ENCODE measurements at places on chromosomes 6 and 20.

- no peak for DNase-seq
Measured at GRCh38 chr6:155795173-155795796, 339.6 kb upstream of the NOX3 start.

DNA sequence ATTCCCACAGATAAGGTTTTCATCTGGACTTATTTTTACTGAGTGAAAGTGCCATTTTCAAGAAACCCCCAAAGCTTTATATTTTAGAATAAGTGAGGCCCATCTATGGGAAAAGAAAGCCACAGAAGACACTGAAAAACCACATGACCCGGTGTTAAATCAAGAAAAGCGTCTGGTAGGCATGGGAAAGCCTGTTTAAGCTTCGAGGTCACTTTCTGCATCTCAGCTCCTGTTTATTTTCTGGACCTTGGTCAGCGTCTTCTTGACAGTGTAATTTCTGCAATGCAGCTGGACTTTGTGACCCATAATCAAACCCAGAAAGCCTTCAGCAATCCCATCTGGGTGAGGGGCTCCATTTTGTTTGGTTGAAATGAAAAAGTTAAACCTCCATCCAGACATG, 59.6 kb upstream of the NEDD9 start:
- DNase-seq, result no peak

GRCh38 chr6:142800240-142800639, 144.7 kb downstream of the HIVEP2 start:
- DNase-seq, result no peak

GRCh38 chr6:162973151-162973872, 245.5 kb downstream of the PACRG start:
- DNase-seq, result no peak

DNA sequence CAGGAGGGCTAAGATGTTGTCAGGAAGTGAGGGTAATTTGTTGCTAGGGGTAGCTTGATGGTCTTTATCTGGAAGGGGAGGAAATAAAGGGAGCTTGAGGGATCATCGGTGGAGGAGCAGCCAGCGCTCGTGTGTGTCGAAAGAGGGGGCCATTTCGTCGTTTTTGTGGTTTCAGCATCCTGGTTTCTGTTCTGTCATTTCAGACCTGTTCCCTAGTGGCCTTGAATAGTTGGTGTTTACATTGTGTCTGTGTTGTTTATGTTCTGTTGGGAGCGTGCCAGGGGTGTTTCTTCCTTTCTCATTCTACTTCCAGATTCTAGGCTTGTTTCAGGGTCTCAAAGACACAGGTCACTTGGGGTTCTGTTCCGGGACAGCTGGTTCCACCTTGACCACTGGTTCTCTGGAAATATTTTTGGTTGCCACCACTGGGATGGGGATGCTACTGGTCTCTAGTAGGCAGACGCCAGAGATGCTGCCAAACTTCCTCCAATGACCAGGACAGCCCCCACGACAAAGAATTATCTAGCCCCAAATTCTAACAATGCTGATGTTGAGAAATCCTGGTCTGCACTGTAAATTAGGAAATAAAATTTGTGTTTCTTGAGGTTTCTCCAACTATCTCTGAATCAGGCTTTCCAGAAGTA, 113.9 kb upstream of the NAA20 start:
- no peak for DNase-seq

- DNase-seq, result no peak
Measured at GRCh38 chr6:105620878-105621277, 218.0 kb upstream of the PREP start.

DNA sequence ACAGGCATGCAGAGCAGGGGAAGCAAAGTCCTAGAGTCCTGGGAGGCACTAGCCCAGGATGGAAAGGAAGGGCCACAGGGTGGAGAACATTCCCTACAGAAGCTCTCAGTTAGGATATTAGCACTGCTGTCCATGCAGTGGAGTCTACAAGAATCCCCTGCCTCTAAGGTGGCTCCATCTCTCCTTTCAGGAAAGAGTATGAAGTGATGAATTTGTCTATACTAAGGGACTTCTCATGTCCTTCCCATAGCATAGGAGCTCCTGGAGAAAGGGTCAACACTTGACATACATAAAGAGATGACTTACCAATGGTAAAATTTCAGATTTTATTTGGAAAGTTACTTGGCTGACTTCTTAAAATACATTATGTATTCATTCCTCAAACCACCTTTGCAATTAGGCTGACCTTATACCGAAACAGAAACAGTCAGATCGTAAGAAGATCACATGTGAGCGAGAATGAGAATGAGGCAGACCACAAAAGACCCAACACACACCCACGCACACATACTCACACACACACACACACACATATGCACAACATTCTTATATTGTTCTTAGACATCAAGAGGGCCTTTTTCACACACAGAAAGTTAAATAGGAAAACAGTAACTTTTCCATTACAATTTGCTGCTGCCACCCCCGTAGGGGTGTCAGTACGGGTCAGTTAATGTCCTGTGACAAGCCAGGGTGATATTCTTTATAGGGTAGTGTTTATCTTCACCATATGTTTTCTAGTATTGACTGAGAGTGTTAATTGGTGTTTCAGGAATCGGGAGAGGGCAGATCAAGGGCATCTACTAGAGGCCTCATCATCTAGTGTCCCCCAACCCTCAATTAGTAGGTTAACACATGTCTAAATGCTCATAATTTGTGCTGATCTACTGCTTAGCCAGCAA, 159.4 kb downstream of the FAXC start:
- no peak for DNase-seq

DNA sequence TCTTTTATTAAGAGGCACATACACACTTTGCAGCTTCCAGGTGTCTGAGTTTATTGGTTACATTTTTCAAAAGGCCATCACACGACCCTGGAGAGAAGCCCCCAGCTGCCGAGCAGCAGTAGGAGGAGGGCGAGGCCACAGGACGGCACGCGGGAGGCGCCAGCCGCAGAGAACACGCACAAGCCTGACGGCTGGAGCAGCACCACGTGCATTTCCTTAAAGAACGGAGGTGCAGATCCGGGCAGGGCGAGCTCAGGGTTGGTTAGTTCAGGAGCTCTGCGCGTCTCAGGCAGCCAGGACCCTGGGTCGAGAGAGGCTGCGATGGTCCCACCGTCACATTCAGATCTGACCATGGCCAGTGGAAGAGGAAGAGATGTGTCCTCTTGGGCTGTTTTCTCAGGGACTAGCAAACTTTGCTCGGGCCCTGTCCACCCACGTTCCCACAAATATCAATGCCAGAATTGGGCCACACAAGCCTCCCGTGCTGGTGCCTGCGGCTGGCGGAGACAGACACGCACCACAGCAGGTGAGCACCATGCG, 121.4 kb upstream of the AFDN start:
- no peak for DNase-seq

DNA sequence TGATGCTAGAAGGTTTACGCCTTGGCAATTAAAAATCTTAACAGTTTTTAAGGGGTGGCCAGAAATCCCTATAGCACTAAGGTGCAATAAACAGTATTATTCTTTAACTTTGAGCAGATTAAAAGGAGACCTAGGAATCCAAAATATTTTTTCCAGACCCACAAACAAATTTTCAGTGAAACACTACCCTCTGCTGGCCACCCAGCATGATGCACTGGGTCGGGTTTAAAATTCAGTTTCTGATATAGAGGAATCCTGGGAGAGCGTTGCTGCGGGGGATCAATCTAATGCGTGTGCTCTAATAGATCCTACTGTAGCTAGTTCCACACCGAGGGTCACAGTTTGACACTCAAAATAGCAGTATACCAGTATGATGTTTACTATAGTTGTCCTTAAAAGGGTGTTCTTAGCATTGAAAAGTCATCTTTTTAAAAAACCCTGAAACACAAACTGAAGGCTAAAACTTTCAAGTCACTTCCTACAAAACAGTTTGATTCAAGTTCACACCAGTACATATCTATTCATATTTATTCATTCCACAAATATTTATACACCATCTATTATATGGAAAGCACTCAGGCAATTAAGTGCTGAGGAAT, 10.2 kb downstream of the UBE3D start:
- DNase-seq, result peak; percentile 34

GRCh38 chr20:35257175-35257909, 20.6 kb downstream of the MMP24OS start:
- DNase-seq, result no peak

DNA sequence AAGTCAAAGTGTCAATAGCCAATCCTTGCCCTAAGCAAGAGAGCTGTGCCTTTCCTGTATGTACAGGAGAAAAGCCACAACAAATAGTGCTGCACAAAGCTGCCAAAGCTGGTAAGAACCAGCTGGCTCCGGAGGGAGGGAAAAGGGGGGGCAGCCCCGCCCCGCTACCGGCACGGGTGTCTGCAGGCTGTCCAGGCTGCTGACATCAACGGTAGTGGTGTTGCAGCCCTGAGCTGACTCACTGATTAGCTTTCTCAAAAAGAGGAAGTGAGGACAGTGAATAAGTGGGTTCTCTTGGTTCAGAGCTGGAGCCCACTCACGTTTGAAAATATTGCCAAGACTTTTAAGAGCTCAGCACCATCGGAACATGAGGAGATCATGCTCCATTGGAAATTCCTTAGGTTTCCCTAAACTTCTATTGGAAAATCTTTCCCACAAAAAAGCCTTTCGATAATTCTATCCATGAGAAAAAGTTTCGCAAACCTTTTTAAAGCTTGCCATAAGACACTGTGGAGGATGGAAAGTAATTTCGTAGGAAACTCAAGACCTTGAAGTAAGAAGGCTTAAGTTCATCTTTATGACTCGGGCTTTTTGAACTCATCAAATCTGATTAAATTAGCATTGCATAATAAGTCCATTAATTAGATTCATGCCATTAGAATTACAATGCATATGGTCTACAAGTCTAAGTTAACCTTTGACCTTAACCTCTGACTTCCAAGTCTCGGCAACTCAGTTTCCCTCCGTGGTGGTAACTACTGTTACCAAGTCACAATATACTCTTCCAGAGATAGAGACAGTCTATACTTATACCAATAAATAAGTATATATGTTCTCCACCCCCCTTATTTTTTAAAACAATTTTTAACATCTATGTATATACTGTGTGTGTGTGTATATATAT, 67.0 kb downstream of the TNFRSF21 start:
- peak; percentile 37 for DNase-seq

DNA sequence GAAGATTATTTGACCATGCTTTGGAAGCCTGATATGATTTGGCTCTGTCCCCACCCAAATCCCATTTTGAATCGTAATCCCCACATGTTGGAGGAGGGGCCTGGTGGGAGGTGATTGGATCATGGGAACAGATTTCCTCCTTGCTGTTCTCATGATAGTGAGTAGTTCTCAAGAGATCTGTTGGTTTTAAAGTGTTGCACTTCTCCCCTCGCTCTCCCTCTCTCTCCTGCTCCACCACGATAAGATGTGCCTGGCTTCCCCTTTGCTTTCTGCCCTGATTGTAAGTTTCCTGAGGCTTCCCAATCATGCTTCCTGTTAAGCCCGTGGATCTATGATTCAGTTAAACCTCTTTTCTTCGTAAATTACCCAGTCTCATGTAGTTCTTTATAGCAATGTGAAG, 21.7 kb upstream of the FAM217A start:
- DNase-seq, result no peak

GRCh38 chr20:20546402-20546801, 166.0 kb downstream of the RALGAPA2 start:
- no peak for DNase-seq

- peak; percentile 80 for DNase-seq
Measured at GRCh38 chr6:163414117-163414945, at the start of gene QKI. QKI (plus strand) TSS chr6:163414718; CDS start chr6:163415194, 476 bp downstream.

- peak; percentile 38 for DNase-seq
Measured at GRCh38 chr6:34459899-34460593, 5.8 kb upstream of the PACSIN1 start.

DNA sequence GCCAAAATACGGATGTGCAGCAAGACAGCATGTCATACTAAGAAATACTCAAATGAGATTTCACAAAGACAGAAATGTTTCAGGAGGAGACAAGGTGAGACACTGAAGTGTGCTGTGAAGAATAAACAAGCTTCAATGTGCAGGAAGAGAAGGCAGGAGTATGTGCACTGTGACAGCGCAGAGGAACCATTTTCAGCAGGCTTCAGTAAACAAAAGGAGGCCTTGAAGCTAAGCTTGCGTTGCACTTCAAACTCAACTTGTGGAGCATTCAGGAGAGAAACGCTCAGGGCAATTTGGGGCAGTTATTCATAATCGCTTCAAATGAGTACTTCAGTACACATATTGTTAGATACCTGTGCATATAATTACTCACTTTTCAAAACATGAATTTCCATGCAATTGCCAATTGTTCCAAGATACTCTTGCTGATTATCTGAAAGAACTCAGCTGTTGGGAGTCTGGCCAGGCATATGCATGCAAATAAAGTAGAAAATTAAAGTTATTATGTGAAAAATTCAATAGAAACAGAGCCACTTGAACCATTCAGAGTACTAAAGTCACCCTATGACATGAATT, 234.2 kb upstream of the OPRM1 start:
- no peak for DNase-seq

GRCh38 chr20:8254911-8255582, 123.0 kb downstream of the PLCB1 start:
- no peak for DNase-seq

DNA sequence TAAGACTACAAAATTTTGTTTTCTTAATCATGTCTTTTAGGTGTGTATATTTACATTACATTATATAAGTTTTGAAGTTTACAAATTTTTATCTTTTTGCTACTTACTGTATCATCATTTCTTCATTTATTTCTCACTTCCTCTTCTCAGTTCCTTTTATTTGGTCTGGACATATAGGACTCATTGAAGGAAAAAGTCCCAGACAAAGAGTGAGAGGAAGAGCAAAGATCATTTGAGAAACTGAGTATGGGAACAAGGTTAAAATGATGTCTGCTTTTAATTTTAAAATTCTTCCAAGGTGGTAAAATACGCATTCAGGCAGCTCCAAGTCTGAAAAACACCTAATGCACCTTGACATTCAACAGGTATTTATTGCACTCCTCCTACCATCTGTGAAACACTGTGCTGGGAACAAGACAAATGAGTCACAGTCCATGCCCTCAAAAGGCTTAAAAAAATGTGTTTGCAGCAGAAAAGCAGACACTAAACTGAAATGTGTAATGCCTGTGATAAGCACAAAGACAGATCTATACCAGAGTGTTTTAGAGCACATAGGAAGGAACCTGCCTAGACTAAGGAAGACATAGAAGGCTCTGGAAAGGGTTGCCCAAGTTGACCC, 63.2 kb downstream of the PKIB start:
- DNase-seq, result no peak

- DNase-seq, result no peak
Measured at GRCh38 chr6:2531426-2532215, 219.1 kb downstream of the MYLK4 start.

DNA sequence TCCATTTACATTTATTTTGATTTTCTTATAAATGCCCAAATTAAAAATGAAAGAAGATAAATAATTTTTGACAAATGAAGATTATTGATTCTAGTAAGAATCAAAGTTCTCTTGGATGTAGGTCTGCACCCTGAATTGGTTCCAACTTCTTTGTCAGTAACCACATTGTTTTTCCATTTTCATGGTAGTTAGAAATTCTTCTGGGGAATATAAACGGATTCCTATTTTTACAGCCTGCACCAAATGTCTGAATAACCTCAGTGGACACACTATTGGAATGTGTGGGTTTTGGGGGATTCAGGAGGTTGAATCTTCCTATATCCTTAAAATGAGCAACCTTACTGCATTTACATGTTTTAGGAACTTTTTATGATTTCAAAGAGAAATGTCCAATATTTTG, 1085.3 kb upstream of the MAP3K7 start:
- no peak for DNase-seq

Data from activated CD4-positive, alpha-beta T cell treated with anti-CD3 and anti-CD28 coated beads, Interleukin-2, amount 50 U/mL, for 1 hour (primary cell).